ENCODE measurements at places on chromosomes 7 and 10.

GRCh38 chr10:104336821-104337467 is 1.3 kb downstream of the ITPRIP start:
- no peak for DNase-seq

DNA sequence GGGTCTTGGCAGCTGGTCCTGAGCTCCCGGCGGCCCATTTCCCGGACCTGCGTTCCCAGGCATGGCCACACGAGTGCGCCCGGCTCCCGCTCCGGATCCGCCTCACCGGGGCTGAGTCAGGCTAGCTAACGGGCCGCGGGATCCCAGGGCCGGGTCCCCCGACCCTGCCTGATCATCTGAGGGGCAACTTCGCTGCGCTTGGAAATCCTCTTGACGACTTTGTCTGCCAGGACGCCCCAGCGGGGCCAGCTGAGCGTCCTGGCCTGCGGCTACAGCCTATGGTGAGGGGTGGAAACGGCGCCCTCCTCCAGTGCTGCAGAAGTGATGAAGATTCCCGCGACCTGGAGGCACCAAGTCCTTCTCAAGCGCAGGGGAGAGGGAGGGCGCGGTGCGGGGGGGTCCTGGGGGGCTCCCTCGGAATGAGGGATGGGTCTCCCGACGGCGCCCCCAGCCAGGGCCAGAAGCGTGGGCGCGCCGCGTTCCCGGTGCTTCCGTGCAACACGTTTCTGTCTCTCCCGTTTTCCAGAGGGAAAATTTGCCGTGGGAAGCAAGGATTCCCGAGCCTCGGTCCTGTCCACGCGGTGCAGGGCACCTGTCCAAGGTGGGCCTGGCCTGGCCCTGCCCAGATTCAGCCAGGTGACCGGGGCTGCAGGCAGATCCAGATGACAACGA is 212.4 kb downstream of the CCSER2 start:
- DNase-seq, result peak; percentile 52

DNA sequence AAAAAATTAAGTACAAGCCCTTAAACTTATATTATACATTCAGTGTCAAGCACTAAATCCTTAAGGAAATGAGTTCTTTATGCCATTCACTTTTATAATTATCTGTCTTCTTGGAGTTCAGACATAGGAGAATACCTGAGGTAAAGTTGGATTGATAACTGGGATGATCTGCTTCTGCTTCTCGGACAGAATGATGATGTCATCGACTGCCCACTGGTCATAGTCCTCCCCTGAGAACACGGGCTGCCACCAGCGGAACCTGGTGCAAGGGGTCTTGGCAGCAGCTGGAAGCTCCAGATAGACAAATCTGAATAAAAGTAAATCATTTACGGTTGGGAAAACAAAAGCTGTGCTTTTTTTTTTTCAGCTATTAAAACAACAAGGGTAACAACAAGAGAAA is 148.2 kb upstream of the SLC26A5 start:
- DNase-seq, result no peak

- no peak for DNase-seq
These were observed 22.2 kb upstream of the CACUL1 start for GRCh38 chr10:118776960-118777359.

GRCh38 chr7:7181519-7182155 is 707 bp upstream of the C1GALT1 start:
- peak; percentile 33 for DNase-seq

DNA sequence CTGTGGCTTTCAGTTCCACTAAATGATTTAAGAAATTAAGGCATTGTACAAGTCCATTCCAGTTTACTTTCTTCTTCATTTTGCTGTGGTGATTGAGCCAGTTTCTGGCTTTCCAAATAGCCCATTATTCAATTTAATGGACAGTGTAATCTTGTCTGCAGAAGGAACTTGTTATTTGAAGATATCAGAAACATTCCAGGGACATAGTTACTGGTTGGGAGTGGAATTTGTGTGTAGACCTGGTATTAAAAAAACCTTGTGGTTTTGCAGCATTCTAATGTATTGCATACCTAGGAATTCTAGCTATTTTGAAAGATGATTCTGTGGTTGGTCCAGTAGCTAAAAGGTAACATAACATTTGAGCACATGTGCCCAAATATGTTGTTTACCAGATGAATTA is 72.2 kb downstream of the MCU start:
- no peak for DNase-seq

DNA sequence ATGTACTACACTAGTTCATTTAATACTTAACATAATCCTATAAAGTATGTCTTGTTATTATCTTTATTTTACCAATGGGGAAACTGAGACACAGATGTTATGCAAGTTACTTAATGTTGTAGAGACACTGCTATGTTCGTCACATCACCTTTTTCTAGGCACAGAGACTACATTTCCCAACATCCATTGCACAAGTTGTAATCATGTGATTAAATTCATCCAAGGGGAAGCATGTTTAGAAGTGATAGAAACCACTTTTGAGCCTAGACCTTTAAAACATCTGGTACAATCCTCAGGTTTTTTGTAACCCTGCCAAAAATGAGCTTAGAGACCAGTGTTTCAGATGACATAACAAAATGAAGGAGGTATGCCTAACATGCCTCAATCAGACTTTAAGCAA is 386.8 kb upstream of the HPS1 start:
- DNase-seq, result no peak

GRCh38 chr7:32586291-32587221 is 91.3 kb downstream of the AVL9 start:
- no peak for DNase-seq

DNA sequence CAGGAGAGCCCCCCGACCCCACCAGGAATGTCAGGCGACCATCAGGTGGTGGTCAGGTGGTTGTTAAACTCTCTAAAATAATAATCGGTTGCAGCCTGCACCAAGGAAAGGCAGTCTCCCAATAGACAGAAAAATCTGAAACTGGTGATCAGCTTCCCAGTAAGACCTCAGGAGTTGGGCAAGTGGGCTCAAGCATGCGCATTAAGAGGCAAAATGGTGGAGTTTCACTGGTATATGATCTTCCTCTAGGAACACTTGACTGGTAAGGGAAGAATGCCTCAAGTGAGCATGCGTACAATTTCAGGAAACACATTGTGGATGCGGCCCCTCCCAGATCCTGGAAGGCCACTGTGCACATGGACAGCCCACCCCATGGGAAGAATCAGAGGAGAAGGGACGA is 619.9 kb downstream of the TYW1 start:
- DNase-seq, result no peak
